ENCODE measurements at places on chromosomes 13 and 19.

DNA sequence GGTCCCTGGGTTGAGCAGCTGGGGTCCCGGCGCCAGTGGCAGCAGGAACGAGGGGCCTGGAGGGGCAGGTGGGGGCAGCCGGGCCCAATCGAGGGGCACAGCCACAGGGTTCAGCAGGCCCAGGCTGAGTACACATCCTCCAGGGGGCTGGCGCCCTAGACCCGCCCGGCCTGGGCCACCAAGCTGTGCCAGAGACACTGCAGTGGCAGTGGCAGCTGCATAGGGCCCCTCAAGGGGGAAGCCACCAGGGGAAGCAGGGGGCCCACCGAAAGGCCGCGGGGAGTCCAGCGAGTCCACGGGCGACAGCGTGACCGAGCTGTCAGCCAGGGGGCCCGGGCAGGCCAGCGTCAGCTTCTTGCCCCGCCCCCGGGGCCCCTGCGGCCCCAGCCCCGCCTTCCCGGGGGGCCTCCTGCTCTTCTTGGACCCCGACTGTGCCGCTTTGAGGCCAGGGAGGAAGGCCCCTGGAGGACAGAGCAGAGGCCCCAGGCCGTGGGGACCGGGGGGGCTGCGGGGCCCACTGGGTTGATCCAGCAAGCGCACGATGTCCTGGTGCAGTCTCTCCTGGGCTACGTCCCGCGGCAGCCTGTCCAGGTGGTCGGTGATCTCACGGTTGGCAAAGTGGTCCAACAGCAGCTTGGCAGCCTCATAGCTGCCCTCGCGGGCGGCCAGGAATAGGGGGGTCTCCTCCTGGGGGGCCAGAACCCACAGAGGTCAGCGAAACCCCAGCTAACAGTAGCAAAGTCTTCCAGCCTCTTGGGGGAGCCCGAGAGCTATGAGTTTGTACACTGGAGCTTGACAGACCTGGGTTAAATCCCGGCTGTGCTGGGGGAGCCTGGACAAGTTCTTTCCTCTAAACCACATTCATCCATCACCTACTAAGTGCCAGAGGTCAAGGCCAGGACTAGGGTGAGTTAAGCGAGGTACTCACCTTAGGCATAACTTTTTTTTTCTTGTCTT lies 39.5 kb downstream of the NOTCH3 start:
- no peak for DNase-seq

DNA sequence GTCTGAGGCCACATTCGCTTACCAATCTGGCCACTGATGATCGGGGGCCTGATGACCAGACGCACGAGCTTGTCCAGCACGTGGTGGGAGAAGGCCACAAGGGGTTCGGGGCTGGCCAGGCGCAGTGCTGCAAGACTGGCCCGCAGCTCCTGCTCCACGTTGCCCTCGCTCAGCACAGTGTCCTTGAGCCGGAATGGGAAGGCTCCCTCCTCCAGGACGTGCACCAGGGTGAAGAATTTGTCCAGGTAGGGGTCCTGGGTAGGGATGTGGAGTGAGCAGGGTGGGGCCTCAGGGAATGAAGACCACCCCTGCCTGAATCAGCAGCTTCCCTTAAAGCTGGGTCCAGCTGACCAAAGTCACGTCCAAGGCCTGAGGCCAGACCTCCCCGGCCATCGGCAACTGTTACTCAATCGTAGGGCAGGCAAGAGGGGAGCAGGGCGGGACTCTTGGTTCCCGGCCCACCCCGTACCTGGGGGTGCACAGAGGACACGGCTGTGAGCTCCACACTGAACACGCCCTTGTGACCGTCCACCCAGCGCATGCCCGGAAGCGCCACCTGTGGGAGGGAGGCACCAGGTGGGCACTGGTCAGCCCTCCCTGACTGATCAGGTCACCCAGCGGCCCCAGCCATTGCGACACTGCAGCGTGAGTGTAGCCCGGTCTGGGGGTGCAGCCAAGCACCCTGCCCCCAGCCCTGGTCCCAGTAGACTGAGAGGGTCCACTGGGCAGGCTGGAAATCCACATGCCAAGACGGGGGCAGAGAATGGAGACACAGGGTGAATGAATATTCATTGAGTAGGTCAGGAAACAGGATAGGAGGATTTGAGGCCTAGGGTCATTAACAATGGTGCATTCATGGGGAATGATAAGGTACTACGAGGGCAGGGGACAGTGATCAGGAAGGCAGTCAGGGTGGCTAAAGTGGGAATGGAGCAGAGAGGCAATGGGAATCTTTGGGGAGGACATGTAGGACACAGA lies 2.8 kb upstream of the ANGPTL8 start:
- DNase-seq, result no peak

- DNase-seq, result no peak
Observed at GRCh38 chr13:75329723-75330122, 152.2 kb downstream of the TBC1D4 start.

- no peak for DNase-seq
Observed at GRCh38 chr19:42330241-42330711, 4.8 kb downstream of the MEGF8 start.

GRCh38 chr19:42074513-42075363 lies 1.2 kb upstream of the ZNF574 start:
- DNase-seq, result no peak

DNA sequence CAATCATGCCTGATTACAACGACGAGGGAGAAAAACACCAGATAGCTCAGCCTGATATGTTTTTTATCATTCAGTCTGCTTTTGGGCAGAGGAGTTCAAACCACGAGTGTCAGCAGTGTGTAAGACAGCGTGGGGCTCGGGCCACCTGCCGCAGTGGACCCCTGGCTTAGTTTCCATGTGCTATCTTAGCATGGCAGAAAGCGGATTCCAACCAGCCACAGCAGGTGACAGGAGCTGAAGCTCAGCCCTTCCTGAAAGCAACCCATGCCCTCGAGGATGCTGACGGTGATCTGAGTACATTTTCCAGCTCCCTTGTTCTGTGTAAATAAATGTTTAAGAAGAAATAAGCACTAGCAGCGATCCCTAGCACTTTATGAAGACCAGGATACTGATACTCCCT lies 32.2 kb upstream of the MBNL2 start:
- DNase-seq, result no peak

- no peak for DNase-seq
Observed at GRCh38 chr13:86933676-86934075, 737.5 kb upstream of the SLITRK5 start.

GRCh38 chr19:10288662-10289166 lies 1.0 kb upstream of the ICAM5 start:
- no peak for DNase-seq
